ENCODE measurements at places on chromosomes 4 and X.

GRCh38 chrX:69120476-69120875 lies 44.8 kb downstream of the PJA1 start:
- no peak for DNase-seq

- DNase-seq = no peak
Observed at GRCh38 chrX:129534816-129535578, 5.1 kb upstream of the OCRL start.

DNA sequence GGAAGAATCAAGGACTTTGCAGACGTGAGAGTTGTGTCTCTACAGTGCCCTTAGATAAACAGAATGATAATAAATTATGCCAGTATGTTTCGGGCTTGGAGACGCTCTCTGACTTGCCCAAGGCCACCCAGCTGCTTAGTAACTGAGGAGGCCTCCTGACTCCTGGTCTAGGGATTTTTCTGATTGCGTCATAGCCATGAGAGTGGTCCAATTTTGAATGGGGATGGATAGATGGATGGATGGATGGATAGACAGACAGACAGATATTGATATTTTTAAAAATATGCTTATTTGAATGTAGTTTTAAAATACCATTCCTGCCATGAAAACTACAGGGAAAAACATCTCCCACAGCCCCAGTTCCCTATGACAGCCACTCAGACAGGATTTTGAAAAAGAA lies 15.5 kb downstream of the ARHGAP36 start:
- no peak for DNase-seq

DNA sequence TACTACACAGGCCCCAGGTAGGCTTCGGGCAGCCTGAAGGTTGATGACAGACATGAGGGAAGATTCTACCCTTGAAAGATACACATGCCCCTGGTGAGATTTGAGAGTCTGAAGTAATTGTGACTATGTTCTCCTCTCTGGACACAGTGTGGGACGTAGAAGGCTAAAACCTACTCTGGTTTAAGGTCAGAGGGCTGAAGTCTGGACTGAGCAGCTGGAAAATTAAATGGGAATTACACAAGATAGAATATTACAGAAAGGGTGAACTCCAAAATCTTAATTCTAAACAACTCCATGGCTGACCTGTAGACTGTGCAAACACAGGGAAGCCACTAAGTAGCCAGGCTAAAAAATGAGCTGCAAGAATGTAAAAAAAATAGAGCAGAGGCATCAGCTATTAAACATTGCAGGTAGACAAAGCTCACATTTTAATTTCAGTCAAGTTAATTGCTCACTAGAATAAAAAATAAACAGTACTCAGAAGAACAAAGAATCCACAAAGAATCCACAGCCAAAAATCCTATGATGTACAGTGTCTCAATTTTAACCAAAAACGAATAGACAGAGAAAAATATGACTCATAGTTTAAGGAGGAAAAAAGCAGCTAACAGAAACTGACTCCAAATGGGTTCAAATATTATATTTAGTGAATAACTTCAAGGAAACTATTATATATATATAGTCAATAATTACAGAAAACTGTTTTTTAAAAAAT lies 170.4 kb downstream of the PCDH18 start:
- no peak for DNase-seq

DNA sequence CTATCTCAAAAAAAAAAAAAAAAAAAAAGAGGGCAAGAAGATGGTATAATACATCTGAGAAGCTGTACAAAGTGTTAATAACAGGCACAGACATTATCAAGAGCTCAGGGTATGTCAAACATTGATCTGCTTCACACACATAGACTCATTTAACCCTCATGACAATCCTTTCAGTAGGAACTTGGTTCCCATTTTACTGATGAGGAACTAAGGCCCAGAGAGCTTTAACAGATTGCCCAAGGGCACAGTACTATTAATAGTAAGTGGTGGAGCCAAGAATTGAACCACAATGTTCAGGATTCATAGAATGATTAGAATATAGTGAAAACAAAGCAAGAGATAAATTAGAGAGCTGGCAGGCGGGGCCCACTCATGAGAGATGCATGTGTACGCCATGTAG lies 154.4 kb downstream of the EFHC2 start:
- DNase-seq = no peak

- no peak for DNase-seq
Observed at GRCh38 chrX:68072041-68072440, 361.3 kb downstream of the OPHN1 start.

DNA sequence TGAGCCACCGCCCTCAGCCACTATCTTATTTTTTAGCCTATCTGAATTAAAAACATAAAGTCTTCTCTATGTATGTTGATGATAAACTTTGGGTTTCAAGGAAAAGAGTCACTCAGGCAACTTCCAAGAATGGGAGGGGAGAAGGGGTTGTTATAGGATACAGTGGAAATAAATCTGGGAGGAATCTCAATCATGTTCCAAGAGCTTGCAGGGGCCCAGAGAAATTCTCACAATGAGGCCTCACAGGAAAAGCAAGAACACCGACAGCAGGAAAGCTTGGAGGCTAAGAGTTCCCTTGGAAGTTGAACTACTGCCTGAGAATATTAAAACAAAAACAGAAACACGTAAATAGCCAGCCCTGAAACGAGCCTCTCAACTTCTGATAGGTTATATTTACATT lies 384.6 kb upstream of the IGFBP7 start:
- DNase-seq = no peak

DNA sequence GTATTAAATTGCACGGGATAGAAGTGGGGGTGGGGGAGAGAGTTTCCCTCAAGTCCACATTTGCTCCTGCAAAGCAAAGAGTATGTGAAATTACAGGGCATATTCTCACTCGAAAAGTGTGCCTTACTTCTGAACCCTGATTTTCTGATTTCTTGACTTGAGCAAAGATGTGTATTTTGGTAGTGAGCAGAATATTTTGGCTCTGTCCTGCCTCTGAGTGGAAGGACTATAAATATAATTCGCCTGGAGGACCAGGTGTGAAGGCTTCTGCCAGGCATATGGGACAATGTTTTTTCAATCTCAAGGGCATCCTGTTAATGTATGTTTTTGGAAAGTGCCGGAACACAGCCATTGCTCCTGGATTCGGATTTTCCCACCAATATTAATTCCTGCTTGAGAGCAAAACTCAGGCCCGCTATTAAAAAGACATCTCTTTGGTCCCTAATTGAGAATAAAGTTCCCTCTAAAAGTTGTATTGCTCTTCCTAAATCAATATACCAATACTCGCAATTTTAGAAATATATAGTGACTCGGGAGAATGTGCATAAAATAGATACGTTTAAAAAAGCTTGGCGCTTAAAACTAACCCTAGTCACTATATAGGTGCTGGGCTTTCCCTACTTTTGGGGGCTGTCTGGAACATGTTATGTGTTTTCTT lies 15.3 kb upstream of the PITX2 start:
- DNase-seq = no peak

- DNase-seq = no peak
Observed at GRCh38 chr4:118225511-118225910, 127.3 kb downstream of the PRSS12 start.

DNA sequence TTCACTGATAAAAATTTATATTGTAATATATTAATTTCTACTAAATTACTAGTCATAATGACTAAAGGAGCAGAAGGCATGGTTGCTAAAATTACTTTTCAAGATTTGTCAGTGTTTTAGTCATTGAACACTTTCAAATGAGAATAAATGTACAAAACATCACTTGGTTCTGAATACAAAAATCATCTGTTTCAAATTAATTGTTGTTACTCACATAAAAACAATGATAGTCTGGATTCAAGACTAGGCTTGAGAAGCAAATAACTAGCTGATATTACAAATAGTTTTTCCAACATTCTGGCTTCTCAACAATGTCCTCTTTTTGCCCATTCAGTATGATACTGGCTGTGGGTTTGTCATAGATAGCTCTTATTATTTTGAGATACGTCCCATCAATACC lies 112.5 kb downstream of the ANAPC10 start:
- no peak for DNase-seq

DNA sequence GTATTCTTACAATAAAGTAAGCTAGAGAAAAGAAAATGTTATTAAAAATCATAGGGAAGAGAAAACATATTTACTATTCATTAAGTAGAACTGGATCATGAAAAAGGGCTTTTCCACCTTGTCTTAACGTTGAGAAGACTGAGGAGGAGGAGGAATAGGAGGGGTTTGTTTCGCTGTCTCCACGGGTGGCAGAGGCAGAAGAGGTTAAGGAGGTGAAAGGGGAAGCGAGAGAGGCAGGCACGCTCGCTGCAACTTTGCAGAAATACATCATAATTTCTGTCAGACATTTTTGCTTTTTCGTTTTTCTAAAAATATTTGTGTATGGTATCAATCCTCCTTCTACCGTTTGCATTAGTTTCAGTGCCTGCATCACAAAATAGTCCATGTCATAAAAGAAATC lies 2375.1 kb upstream of the AGA start:
- no peak for DNase-seq

DNA sequence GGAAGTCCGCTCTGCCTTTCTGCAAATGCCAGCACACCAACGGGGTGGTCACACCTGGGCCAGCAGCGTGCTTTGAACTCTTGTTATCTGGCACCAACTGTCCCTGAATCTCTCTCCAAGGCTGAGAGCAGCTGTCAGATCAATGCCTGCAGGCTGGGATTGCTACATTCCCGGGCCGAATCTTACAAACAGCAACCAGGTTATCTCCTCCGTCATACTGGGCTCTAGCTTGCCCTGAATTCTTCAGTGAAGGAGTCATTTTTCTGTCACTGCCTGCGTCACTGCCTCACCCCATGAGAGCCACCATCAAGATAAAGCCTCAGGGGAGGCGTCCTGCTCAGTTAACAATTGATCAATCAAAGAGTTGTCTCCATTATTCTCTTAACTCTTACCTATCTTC lies 329.4 kb upstream of the PPARGC1A start:
- no peak for DNase-seq

- no peak for DNase-seq
Observed at GRCh38 chr4:119014658-119015057, 121.0 kb upstream of the MYOZ2 start.

DNA sequence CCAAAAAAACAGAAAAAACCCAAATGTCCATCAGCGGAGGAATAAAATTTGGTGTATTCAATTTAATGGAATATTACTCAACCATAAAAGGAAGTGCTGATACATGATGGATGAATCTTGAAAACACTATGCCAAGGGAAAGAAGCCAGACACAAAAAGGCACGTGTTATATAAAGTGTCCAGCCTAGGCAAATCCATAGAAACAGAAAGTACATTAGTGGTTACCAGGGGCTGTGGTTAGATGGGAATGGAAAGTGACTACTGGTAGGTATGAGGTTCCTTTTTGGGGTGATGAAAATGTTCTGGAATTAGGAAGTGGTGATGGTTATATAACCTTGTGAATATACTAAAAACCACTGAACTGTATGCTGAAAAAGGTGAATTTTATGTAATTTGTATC lies 3.5 kb upstream of the CDKL2 start:
- no peak for DNase-seq

GRCh38 chr4:104896660-104897645 lies 249.7 kb upstream of the TET2 start:
- no peak for DNase-seq

DNA sequence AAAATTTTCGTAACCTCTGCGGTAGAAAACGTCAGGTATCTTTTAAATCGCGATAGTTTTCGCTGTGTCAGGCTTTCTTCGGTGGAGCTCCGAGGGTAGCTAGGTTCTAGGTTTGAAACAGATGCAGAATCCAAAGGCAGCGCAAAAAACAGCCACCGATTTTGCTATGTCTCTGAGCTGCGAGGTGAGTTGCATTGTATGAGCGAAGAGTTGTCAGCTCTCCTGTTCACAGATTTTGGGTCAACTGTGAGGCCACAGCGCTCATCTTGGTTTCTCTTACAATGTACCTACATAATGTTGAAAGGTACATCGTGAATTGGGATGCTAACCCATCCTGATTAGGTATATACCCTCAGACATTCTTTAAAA lies 486 bp downstream of the CLCN3 start:
- DNase-seq = no peak
